IMR-90 (cell line): ENCODE measurements at places on chromosomes 7 and 10.
A peak's percentile ranks its signal among the peaks of the same experiment; 100 is the strongest.

DNA sequence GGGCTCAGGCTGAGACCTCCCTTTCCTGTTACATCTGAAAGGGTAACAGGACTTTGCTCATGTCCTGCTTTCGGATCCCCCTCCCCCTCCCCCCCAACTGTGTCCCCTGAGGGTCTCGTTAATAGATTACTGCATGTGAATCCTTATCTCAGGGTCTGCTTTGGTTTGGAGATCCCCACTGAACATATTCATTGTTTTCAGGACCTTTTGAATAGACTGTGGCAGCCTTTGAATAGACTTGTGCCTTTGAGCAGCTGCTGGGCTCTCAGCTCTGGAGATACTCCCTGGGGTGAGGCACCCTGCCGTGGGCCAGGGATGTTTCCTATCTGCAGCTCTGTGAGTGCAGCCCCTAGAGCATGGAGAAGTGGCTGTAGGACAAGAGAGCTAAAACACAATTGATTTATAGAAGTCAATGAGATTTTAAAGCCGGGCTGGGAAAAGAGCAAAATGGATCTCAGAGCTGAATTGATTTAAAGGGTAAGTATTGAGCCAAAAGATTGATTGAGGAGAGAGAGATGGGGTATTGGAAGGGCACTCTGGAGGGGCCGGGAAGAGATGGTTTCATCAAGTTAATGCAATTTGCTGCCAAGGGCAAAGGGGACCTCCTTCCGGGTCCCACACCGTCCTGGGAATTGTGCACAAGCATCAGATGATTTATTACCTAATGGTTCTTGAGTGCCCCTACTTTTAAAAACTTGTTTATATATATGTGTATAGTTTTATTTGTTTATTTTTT, 9.9 kb downstream of the ARHGAP22 start:
- no peak for DNase-seq

DNA sequence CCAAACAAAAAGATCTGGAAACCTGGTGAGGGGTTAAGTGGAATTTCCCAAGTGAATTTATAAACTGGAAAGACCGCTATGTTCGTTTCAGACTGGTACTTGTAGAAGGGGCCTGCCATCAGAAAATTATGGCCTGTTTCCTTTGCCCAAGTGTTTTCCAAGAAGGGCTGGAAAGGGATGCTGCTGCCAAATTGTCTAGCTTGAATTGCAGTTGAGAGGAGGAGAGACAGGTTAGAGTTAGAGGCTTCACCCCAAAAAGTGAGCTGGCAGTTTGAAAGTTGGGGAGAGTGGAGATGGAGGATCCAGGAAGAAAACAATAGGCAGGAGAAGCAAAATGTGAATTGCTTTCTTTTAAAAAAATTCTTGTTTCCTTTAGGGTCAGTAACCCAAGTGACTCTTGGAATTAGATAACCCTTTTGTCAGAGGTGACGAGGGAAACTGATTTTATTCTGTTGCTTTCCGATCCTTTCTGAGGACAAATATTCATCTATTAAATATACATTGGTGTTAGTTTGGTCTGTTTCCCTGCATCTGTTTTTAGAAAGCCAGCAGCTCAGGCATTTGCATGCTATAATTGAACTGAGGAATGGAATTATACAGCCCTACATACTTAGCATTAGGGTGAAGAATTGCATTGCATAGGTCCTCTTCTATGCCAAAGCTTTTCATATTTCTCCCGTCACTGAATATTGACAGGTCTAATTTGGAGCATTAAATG, 82.5 kb upstream of the PRR15 start:
- no peak for DNase-seq

- DNase-seq = peak; percentile 5
Observed at GRCh38 chr7:96023387-96023786, 251.0 kb downstream of the DYNC1I1 start.

DNA sequence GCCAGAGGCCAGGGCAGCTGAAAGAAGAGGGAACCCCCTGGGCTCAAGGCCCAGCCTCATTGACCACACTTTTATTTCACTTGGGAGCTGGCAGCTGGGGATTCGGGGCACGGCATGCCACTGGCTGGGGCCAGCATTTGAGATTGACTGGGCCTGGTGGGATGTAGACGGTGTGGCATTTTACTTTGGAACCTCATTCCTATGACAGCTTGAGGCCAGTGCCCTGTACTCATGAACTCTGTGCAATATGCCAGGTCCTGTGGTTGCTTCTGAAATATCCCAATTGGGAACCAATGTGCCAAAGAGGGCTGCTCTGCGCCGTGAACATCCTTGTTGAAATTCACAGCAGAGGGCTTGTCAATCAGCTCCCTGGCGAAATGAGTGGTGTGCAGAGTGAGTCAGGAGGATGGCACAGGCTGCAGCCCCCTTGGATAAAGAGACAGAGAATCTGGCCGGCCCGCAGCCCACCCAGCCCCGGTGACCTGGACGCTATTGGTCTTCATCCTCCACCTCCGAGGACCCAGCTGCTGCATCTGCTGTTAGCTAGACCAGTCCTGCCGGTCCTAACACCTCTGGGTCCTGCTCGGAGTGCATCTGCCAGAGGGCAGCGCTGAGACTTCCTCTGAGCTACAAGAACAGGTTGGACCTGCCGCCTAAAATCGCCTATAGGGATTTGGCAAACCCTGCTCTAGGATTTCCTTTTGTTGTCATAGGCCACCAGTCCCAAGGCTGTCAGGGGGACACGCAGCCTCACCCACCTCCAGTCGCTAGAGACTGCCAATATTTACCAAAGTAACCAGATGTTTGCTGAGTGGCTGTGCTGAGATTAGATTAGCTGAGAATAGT, 58.0 kb downstream of the PRKAG2 start:
- no peak for DNase-seq

GRCh38 chr10:99689461-99689860, 30.2 kb downstream of the ENTPD7 start:
- DNase-seq = peak; percentile 33

GRCh38 chr10:93993782-93994437, at the start of gene PLCE1:
TSS of gene PLCE1 (plus strand) at chr10:93993931. CDS start at chr10:94031047, 37,116 bp downstream.
- peak; percentile 19 for DNase-seq

DNA sequence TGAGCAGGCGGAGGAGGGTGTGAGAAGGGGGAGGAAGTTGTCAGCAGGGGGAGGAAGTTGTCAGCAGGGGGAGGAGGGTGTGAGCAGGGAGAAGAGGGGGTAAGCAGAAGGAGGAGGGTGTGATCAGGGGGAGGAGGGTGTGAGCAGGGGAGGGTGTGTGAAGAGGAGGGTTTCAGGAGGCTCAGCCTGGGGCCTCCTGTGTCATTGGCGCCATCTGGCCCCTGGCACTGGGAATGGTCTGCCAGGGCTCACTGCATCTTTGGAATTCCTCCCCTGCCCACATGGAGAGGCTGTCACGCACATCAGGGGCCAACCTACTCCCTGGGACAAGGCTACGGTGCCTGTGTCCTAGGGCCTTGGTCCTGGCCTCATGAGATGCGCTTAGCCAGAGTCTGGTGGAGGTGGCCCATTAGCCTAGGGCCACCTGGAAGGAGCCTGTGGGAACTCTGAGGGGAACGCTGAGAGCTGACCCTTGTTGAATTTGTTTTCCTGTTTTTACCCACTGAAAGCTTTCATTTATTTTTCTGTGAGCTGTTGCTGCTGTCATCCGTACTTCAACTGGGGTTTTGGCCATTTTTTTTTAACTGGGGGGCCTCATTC, 18.0 kb downstream of the CAMK2B start:
- peak; percentile 19 for DNase-seq

- DNase-seq = no peak
Observed at GRCh38 chr7:1781369-1781768, 111.3 kb downstream of the ELFN1 start.

DNA sequence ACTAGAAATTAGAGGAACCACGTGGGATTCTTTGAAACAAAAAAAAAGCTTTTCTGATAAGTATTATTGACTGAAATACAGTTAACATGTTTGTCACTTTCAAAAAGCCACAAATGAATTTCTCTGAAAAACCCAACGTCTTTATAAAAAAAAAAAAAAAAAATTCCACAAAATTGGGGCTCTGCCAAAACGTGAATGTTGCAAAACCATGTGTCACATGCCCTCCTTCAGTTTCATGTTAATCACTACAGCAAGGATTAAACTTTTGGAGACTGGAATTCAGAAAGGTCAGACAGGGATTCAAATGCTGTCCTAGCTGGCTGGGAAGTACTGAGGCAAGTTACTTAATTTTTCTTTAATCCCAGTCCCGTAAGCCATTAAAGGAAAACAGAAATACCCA, 278.0 kb upstream of the KLF14 start:
- DNase-seq = peak; percentile 89

- no peak for DNase-seq
Observed at GRCh38 chr10:52464368-52465124, 150.5 kb downstream of the DKK1 start.

GRCh38 chr7:54888067-54888733, 129.2 kb upstream of the SEC61G start:
- no peak for DNase-seq

DNA sequence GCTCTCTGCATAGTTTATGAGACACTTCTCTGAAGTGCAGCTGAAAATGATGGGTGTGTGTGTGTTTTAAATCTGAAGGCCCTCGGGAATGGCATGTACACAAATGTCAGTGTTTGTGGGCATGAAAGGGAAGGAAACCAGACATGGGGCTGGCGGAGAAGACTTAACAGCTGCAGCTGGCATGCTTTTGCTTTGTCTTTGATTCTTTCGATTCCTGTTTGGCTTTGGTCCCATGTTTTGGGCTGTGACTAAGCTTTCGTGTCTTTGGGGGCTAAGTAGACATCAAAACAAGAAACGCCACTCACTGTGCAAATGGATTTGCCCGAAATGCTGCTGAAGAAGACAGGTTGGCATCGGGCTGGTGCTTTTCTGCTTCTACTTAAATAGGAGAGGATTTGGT, 179.3 kb downstream of the PFKFB3 start:
- peak; percentile 74 for DNase-seq

- no peak for DNase-seq
Observed at GRCh38 chr7:44655341-44655740, 48.9 kb downstream of the OGDH start.

- no peak for DNase-seq
Observed at GRCh38 chr7:35676211-35676610, 18.7 kb downstream of the HERPUD2 start.
